Spleen (tissue), 13 donors: ENCODE measurements at places on chromosomes 4 and X. TPM values are rescaled to one million over a fixed set of nuclear protein-coding genes. Genes with fewer than 3 reads are reported as not detected.
A peak's percentile ranks its signal among the peaks of the same experiment; 100 is the strongest.

Gene DRP2
- total RNA-seq, result not detected

Gene ALAS2
- total RNA-seq, result 4.0 TPM

DNA sequence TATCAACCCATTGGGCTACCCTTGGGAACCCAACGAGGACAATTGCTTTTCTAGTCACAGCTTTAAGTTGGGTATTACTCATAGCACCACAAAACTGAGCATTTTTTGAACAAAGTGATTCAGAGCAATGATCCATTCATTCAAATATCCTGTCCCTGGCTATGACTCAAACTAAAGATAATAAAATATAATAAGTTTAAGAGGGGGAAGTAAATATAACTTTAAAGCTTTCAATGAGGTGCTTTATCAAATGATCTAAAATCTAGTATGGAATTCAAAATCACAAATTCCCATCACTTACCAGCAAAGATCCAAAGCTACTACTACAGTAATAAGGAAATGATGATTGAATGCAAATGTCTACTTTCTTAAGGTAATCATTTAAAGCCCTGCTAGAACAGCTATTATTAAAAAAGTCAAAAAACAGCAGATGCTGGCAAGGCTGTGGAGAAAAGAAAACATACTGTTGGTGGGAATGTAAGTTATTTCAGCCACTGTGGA lies 39.8 kb upstream of the S100G start:
- H3K4me3 ChIP-seq, result no peak overlapping the region
- no peak overlapping the region for H3K27ac ChIP-seq
- no peaks in the 10 kb centered on the region for H3K27me3 ChIP-seq
- H3K4me1 ChIP-seq, result no peaks in the 10 kb centered on the region
- no peak for DNase-seq

Gene HSFX1
- 4.0 TPM for total RNA-seq

- no peak for DNase-seq
- H3K27me3 ChIP-seq, result no peaks in the 10 kb centered on the region
- H3K36me3 ChIP-seq, result no peaks in the 10 kb centered on the region
- no peaks in the 10 kb centered on the region for H3K4me1 ChIP-seq
- no peak overlapping the region for H3K4me3 ChIP-seq
- H3K27ac ChIP-seq, result peak overlapping the region; percentile 4
Measured at GRCh38 chrX:111460607-111461006, 48.6 kb upstream of the DCX start.

DNA sequence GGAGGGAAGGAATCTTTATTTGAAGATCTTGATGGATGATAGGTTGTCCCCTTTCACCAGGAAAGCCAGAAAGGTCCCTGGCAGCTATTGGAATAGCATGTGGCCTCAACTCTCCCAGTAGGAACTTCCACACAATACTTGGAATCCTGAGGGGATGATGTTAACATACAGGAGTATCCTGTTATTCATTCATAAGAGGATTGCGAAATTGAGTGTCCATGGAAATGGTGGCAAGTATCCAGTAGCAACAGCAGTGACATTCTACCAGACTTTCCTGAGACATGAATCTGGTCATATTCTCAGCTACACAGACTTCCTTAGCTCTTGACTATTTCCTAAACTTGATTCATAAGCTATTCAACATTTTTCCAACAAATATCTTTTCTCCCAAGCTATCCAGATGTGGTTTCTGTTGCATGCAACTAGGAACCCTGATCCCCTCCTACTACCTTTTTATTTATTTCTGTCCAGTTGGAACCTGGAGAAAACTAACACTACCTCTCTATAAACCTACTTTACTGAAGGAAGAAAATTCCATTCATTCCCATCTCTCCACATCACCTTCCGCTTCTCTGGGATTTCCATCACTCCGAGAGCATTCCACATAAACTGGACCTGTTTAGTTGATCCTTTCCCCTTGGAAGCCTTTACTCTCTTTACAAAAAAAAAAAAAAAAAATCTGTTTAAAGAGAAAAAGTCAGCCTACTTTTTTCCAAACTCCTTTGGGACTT lies 101.8 kb downstream of the ANXA5 start:
- DNase-seq, result no peak
- no peaks in the 10 kb centered on the region for H3K27me3 ChIP-seq
- no peaks in the 10 kb centered on the region for H3K4me1 ChIP-seq
- no peaks in the 10 kb centered on the region for H3K36me3 ChIP-seq
